ENCODE measurements at places on chromosomes 16 and 17.

DNA sequence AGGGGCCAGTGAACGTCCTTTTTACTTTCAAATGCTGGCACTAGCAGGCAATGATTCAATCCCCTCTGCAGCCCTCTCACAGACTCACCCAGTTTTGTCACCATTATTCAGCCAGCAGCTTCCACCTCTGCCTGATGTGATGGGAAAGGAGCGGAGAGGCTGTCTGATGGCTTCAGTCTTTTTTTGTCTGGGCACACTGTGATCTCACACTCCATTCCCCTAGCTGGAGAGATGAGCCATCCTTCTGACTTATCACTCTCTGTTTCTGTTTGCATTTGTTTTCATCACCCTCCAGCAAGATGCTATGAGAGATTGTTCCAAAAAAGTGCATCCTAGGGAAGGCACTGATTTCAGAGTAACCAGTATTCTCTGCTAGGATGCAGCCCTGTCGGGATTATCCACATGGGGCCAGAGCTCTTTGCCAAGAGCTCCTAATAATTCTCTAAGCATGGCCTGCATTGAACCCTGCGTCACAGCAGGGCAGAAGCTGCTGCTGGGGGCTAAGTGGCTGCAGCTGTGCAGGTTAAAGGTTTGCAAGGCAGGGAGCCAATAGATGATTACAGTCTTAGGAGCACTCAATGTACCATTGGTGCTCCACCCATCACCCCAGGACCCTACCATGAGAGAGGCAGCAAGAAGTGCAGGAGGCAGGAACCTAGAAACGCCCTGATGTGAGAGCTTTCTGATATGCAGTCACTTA, 236.1 kb upstream of the C16orf82 start:
- no peak for DNase-seq

DNA sequence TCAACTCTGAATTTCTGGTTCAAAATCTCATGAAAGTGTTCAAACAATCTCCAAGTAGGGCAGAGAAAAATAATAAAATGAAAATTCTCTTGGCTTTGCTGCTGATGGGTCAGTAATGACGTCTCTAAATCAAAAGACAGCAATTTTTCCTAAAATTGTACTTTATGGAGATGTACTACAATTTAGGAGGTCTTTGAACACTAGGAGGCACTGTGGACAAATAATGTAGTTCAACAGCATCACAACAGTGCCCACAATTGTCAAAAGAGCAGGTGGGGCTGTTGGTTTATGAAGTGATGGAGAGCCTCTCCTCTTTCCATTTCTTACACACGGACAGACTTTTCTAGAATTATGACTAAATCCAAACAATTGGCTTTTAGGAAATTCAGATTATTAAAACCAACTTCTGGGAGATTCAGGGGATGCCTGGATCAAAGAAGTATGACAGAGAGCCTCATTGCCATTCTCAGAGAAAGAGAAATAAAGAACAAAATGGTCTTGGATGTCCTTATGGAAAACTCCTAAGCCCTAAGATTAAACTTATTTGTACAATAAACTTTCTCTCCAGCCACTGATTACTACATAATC, 23.8 kb downstream of the EZH1 start:
- DNase-seq, result peak; percentile 56

DNA sequence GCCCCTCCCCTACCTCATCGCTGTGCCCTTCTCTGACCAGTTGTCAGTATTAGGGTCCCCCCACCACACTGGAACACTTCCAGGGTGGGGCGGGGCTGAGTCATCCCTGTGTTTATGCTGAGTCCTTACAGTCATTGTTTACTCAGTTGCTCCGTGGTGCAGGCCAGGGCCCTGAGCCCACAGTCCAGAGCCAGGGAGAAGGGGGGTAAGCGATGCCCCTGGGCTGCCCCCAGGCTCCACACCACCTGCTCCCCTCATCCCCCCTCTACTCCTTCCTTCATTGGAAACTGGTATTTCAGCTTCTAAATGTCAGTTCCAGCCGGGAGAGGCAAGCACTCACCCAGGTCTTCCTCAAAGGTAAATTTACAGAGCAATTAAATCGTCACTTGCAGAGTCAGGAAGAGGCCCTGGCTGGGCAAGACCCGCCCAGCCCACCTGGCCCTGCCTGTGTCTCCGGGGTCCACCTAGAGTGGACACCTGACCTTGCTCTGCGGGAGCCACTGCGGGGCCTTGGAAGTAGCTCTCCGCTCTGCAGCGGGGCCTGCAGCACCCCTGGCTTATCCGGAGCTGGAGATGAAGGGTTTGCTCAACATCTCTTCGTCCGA, 4.8 kb downstream of the ATP2A3 start:
- peak; percentile 44 for DNase-seq

DNA sequence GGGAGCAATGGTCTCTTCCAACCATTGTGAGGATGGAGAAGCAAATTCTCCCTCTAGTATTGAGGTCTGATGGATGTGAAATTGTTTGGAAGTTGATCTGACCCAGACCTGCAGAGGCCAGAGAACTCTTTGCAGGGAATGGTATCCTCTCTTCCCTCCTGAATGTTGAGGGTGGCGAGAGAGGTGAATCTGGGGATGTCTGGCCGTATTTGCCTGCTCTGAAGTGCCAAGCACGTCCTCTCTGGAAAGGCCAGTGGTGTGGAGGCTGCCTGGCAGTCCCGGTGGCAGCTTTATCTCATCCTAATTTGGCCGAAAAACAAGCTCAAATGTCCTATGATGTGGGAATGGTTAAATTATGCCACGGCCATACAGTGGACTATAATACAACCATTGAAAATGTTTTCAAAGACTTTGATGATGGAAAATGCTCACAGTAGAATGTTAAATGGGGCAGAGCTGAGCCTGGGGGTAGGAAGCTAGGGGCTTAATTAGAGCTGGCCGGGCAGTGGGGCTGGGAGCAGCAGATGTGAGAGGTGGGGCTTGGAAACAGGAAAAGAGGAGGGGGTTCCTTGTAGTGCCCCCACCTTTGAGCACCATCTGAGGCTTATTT, 30.8 kb downstream of the WSCD1 start:
- no peak for DNase-seq

Measured in fibroblast of gingiva (primary cell).